CD8-positive, alpha-beta T cell (primary cell): ENCODE measurements at places on chromosomes 6 and 20. TPM values are rescaled to one million over a fixed set of nuclear protein-coding genes. Genes with fewer than 3 reads are reported as not detected.

The BPIFA1 gene
- total RNA-seq = not detected

The COL21A1 gene
- not detected for total RNA-seq

- peak; percentile 71 for DNase-seq
These were observed 115.4 kb downstream of the OPRM1 start for GRCh38 chr6:154154389-154154967.

GRCh38 chr6:137802408-137803182 is 64.5 kb upstream of the TNFAIP3 start:
- no peak for DNase-seq

GRCh38 chr6:141134723-141135122 is 998.0 kb upstream of the GJE1 start:
- no peak for DNase-seq

GRCh38 chr6:89145956-89146717 is at the start of gene PM20D2:
TSS of gene PM20D2 (plus strand) at chr6:89146055. CDS start at chr6:89146145, 90 bp downstream.
- DNase-seq = peak; percentile 79

- no peak for DNase-seq
These were observed 202.7 kb downstream of the ARHGAP18 start for GRCh38 chr6:129507059-129507807.

GRCh38 chr6:76861403-76861802 is 601.9 kb downstream of the HTR1B start:
- no peak for DNase-seq
